ENCODE measurements at places on chromosomes 2 and 18. TPM values are rescaled to one million over a fixed set of nuclear protein-coding genes. Genes with fewer than 3 reads are reported as not detected.

The ABHD3 gene
- 2.4 TPM for total RNA-seq

The OXER1 gene
- total RNA-seq, result not detected

The TRAPPC8 gene
- total RNA-seq, result 36.8 TPM

The LOXHD1 gene
- total RNA-seq, result not detected

The UNC80 gene
- total RNA-seq, result not detected

The RGPD4 gene
- total RNA-seq, result not detected

The CAMKMT gene
- total RNA-seq, result 3.8 TPM

The HOXD12 gene
- total RNA-seq, result not detected

The CXCR1 gene
- not detected for total RNA-seq

The IL1R1 gene
- 8.9 TPM for total RNA-seq

The PDE1A gene
- total RNA-seq, result 0.10 TPM

The IL1B gene
- total RNA-seq, result 4.1 TPM
